ENCODE measurements at places on chromosomes 1 and 21.

GRCh38 chr1:216723274-216723780, at the start of gene ESRRG:
TSS of gene ESRRG (minus strand) at chr1:216723429. CDS start at chr1:216723299, 130 bp downstream.
- DNase-seq: no peak

GRCh38 chr1:83909687-83910086, 89.2 kb downstream of the TTLL7 start:
- DNase-seq: no peak

- no peak for DNase-seq
Observed at GRCh38 chr1:177163844-177164379, 600 bp downstream of the ASTN1 start.

- DNase-seq: no peak
Observed at GRCh38 chr1:91764471-91765115, 121.4 kb downstream of the TGFBR3 start.

- DNase-seq: peak; percentile 82
Observed at GRCh38 chr1:160193091-160193819, 2.9 kb downstream of the CASQ1 start.

DNA sequence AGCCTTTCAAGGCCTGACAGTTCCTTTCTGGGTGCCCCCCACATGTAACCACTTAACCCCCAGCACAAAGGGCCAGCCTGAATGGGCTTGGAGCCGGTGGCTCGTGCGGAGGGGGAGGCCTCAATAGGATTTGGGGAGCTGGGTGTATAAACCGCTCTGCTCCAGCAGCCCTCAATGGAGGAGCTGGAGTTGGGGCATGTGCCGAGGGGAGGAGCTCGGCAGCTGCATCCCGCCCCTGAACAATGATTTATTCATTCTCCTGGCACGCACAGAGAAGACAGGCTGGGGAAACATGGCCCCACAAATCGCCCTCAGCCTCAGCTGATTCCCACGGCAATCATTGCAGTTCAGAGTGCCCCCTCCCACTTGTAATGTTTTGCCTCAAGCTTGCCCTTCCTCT, 6.9 kb upstream of the C1orf216 start:
- no peak for DNase-seq

DNA sequence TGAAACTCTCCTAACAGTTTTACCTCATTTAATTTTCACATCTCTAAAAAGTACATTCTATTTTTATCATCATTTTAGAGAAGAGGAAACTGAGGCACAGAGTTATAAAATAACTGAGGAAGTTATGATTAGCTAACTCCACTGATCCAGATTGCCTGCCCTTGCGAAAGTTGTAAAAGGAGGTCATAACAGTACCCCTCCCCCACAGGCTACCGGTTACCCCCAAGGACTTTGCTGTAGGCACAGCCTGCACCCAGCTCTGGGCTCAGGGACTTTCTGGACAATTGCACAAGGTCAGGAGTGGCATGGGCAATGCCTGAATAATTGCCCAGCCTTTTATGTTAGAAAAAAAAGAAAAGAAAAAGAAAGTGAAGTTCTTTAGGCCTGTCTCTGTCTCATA, 22.7 kb downstream of the PIGM start:
- DNase-seq: no peak

GRCh38 chr21:26368591-26369320, 198.2 kb upstream of the APP start:
- DNase-seq: no peak

- DNase-seq: no peak
Observed at GRCh38 chr1:148373192-148373925, 109.7 kb downstream of the PPIAL4G start.

GRCh38 chr1:222653178-222653827, 35.4 kb downstream of the MIA3 start:
- no peak for DNase-seq

GRCh38 chr1:12454406-12455391, 163.3 kb downstream of the DHRS3 start:
- no peak for DNase-seq

DNA sequence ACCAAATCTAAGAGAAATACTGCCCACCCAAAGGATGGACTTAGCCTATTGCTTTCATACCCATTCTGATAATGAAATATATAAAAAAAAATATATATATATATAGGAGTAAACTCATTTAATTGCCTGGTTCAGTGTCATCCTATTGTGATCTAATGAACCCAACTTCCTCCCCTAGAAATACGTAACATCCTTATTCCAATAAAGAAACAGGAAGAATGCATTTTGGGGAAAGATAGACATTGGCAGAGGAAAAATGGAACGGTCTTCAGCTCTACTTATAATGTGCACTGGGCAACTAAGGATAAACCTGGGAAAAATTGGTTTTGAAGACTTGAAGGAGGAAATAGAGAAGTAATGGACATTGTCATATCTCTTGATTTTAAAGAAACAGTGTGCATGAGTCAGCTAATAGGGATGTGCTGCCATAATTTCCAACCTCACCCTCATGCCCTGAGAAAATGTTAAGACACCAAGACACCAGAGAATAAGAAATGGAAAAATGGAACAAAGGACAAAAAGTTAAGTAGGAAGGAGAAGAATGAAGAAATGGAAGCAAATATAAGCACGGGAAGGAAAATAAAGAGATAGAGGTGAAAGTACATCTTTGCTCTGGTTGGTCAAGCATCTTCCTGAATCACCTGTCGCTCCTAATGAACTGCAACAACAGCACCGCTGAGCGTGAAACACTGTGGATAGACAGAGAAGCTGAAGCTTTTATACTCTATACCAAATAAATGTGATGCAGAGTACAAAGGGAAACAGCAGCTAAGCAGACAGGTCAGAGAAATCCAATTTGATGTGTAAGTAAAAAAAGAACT, 5.4 kb downstream of the UBR4 start:
- DNase-seq: no peak

DNA sequence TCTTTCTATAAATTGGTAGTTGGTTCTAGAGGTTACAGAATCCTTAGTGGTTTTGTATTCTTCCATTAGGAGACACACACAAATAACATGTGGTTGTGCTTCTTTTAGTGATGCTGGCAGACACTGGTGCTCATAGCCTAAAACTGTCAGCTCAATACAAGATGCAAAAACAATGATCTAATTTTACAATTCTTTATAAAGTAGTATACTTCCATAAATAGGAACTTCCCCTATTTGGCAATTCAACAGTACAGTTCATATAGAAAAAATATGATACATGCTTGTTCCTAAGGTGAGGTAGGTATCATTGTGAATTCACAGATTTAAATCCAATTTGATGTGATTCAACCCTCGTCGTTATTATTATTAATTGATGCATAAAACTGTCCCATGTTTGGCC, 20.8 kb upstream of the CCDC17 start:
- no peak for DNase-seq

GRCh38 chr1:64437453-64437852, 32.5 kb upstream of the CACHD1 start:
- no peak for DNase-seq

DNA sequence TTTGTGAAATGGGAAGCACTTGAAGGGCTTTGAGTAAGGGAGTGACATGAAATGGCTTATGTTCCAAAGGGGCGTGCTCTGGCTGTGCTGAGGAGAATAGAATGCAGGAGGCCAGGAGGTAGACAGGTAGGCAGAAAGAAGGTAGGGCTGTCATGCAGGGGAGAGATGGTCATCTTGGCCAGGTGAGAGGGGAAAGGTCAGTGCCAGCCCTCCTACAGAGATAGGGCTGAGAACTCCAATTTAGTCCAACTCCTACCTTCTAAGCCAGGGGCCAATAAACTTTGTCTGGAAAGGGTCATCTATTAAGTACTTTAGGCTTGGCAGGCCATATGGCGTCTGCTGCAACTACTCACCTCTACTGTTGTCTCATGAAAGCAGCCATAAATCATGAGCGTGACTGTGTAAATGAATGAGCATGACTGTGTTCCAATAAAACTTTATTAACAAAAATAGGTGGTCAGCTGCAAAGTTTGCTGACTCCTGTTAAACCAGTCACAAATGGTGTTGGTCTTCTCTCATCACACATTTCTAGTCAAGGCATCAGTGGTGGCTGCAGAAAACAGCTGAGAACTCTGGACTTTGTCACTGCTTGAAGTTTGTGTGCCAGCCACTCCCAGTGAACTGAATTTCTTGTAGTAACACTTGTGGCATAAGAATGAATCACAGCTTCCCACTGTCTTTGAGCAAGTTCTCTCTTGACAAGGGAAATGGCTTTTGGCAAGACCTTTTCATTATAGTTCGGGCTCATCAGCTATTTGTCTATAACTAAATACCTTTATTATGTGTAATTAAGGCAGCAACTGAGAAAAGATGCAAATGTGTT, 32.0 kb upstream of the CD2 start:
- DNase-seq: no peak

DNA sequence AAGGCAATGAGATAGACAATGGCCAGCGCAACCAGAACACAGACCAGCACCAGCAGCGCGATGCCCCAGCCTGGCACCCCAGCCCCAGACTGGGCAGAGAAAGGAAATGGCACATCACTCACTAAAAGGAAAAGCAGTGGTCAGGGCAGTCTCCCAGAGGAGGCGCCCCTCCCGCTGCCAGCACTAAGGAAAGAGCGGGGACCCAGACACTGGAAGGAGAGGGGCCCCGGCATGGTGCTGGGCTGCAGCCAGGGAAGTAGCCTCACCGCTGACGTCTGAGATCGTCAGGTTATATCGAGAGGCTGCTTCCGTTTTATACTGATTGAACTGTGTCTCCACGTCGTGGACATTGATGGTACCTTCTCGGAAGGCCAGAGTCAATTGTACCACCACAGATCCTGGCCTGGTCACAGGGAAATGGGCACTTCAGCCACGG, 13.8 kb downstream of the TRIM46 start:
- no peak for DNase-seq

DNA sequence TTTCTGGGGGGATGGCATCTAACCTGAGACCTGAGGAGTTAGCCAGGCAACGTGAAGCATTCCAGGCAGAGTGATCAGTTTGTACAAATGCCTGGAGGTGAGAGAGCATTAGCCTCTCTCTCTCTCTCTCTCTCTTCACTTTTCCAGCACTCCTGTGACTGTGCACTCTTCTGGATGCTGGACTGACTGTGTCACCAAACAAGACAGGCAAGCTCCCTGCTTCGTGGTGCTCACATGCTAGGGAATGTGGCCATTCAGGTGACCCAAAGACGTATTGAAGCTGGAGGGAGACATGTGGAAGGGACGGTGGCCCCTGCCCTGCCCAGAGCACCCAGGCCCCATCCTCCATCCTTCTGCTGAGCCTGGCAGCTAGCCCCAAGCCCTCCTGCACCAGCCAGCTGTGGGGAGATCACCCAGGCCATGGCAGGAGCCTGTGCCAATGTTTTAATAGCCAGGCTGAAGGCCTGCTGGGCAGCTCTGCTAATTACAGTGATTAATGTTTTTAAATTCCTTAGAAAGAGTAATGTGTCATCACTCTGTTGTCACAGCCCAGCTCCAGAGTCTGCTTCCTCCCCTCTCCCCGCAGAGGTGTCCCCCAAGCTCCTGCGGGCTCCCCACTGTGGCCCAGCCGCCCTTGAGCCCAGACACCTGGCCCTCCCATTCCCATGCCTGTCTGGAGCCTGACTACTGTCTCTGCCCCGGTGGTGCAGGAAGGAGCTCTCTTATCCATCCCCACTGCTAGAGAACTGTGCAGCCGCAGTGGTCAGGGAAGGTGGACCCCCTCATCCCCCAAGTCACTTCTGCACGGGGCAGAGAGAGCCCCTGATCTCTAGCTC, 48.9 kb downstream of the UBIAD1 start:
- no peak for DNase-seq

- DNase-seq: no peak
Observed at GRCh38 chr1:178300352-178300699, 196.4 kb downstream of the CLEC20A start.

DNA sequence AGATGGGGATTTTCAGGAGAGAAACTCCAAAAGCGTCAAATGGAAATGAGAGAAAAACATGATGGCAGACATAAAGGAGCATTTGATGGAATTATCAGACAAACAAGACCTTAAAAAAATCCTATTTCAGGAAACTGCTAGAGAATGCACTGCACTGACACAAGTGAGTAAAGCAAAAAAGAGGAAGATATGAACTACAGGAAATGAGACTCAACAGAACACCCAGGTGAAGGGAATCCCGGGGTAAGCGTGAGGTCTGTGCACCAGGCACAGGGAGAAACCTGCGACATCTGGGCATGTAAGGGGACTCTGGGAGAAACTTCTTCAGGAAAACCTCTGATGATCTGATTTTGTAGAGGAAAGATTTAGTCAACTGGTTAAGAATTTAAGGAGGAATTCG, 2.8 kb downstream of the TARBP1 start:
- no peak for DNase-seq

DNA sequence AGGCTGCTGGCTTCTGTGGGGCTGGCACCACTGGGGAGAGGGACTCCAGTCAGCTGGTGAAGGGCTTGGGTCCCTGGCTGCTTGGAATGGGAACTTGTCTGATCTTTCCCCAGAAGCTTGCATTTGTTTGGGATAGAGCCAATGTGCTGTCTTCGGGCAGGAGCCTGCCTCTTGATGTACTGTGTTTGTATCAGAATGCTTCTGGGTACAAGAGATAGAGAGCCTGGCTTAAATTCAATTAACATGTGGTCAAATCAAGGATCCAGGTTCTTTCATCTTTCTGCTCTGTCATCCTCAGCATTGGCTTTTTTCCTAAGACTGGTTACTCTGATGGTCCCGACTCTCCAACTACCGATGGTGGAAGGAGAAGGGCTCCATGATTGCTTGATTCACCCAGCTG, 16.0 kb upstream of the PROK1 start:
- DNase-seq: no peak

DNA sequence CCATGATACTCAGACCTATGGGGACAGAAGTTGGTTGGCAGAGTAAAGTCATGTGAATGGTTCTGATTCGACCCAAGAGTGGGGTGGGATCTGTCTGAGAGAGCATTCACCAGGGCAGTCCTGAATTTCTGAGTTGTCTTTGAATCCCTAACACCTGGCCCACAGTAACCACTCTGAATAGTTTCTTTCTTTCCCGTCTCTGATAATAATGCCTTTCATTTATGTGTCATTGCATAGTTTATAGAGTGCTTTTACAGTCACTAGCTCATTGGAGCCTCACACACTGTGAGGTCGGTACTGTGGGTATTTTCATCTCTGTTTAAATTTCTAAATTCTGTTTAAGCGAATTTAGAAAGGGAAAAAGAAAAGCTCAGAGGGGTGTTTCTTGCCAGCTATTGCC, 147.1 kb downstream of the C1orf21 start:
- DNase-seq: no peak

DNA sequence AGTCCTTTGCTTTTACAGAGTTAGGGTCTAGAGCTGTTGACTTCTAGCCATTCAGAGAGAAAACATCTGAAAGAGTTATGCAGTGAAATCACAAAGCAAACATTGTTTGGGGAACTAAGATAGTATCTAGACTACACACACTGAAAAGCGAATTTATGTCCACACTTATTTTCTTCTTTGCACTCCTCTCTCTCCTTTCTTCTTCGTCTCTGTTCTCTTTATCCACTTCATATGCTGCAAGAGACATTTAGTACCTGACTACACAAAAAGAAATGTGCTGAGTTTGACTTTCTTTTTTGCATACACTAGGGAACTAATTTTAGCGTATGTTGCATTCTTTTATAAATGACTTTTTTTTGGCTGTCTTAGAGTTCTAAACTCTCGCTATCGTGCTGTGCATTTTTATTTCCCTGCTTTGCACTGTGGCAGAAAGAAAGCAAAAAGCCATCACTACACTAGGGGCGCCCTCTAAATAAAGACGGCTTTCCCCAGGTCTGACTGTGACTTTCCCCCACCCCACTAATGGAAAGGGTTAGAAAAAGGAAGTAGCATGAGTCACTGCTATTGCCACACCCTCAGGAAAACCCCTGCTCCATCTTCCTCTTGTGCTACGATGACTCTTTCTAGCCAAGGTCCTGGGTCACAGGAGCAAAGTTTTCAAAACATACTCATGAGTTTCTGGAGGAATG, 65.7 kb downstream of the MAP3K7CL start:
- DNase-seq: peak; percentile 58

- DNase-seq: no peak
Observed at GRCh38 chr1:1900883-1901640, 10.2 kb upstream of the GNB1 start.
